ENCODE measurements at places on chromosomes 7 and 10. TPM values are rescaled to one million over a fixed set of nuclear protein-coding genes. Genes with fewer than 3 reads are reported as not detected.

GRCh38 chr10:114515298-114515914 is 111.1 kb upstream of the AFAP1L2 start:
- no peaks in the 10 kb centered on the region for H3K36me3 ChIP-seq
- no peaks in the 10 kb centered on the region for H3K27me3 ChIP-seq
- no peak for DNase-seq
- no peak overlapping the region for H3K27ac ChIP-seq
- H3K4me3 ChIP-seq, result no peak overlapping the region

DNA sequence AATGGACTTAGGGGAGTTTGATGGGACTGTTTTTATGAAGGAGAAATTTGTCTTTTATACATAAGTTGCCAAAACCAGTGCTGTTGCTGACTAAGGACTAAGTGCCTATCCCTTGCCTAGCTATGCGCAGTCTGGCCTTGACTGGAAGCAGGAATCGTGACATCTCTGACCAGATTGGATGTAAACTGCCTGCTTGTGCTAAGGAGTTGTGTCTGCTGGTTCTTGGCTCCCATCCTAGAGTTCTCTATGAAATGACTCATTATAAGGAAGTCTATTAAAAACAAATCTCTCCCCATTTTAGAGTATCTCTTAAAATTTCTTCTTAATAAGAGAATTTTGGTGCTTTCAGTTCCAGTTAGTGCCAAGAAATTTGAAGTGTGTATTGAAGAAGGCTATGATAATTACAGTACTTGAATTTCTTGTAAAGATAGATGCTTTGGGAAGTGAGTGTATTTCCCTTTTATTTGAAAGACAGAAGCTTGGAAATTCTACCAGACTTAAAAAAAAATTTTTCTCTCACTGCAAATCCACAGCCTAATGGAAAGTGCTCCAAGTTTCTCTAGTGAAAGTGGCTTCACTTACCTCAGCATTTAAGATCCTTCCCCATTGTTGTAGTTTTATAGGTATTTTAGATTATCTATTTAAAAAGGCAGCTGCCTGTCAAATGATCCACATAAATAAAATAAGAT is 77.6 kb downstream of the BICC1 start:
- H3K4me3 ChIP-seq, result no peak overlapping the region
- H3K4me1 ChIP-seq, result peaks cover 7% of the 10 kb centered on the region
- no peaks in the 10 kb centered on the region for H3K27me3 ChIP-seq
- H3K36me3 ChIP-seq, result no peaks in the 10 kb centered on the region

DNA sequence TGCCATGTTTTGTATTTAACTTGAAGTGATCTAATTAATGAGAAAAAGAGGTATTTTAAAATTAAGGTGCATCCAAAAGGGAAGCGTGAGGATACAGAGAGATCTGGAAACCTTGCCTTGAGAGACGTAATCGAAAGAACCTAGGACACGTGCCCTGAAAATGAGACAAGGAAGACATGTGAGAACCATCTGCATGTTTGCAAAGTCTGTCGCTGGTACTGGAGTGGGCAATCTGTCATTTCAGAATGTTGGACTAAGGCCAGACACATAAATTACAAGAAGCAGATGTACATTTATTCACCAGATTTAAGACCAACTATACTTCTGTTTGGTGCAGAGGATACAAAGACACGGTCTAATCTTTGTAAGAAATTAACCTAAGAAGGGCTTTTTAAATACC is 9.2 kb downstream of the AGR2 start:
- H3K27ac ChIP-seq, result no peak overlapping the region
- no peak for DNase-seq
- no peaks in the 10 kb centered on the region for H3K36me3 ChIP-seq
- H3K4me3 ChIP-seq, result no peak overlapping the region

DNA sequence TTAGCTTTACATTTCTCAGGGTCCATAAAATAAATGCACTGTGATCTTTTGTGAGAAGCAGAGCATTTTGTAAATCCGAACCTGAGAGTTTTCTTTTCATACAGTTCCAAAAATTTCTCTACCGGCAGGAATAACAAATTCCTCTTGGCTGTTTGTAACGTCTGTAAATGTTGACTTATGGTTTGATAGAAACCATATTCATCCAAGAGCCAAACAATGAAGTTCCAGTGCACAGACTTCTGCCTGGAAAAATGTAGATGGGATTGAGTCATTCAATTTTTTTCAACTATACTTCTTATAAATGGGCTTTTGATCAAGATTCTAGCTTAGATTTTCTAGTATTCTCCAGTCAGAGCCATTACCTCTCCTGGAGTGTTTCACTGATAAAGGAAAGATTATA is 530.6 kb downstream of the TFEC start:
- no peaks in the 10 kb centered on the region for H3K27me3 ChIP-seq
- H3K4me3 ChIP-seq, result no peak overlapping the region
- no peaks in the 10 kb centered on the region for H3K36me3 ChIP-seq

ZNF804B gene
- not detected for total RNA-seq

PVRIG gene
- total RNA-seq, result 1.5 TPM

ANXA8 gene
- total RNA-seq, result 22.2 TPM

Measured in upper lobe of left lung (tissue), 6 donors.